ENCODE measurements at places on chromosomes 5 and 9. TPM values are rescaled to one million over a fixed set of nuclear protein-coding genes. Genes with fewer than 3 reads are reported as not detected.
A peak's percentile ranks its signal among the peaks of the same experiment; 100 is the strongest.

DNA sequence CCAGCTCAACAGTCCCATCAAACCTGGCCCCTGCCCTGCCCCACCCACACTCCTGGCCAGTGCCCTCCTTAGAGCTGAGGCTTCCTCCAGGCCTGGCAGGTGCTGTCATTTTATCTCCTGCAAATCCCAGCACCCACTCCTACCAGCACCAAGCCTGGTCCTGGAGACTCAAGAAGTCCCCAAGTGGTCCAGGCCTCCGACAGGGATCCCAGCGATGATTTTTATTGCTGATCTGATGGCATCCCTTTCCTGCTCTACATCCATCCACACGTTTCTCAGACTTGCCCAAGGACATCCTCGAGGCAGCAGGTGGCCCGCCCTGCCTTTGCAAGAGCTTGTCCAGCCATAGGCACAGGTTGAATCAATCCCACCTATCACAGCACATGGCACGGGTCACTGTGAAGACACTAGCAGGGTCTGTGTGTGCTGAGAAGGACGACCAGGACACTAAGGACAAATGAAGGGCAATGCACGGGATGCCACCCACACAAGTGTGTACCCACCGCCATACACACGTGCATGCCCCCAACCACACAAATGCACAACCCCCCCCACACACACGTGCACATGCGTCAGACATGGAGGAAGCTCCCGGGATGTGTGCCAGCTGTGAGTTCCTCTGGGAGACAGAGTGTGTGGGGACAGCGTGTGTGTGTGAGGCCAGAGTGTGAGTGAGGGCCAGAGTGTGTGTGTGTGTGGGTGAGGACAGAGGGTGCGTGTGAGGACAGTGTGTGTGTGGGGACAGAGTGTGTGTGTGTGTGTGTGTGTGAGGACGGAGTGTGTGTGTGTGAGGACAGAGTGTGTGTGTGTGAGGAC lies 62.4 kb upstream of the UBAC1 start:
- no peak overlapping the region for H3K27ac ChIP-seq
- H3K4me1 ChIP-seq, result peaks cover 17% of the 10 kb centered on the region
- H3K4me3 ChIP-seq, result no peak overlapping the region
- H3K27me3 ChIP-seq, result no peaks in the 10 kb centered on the region

DNA sequence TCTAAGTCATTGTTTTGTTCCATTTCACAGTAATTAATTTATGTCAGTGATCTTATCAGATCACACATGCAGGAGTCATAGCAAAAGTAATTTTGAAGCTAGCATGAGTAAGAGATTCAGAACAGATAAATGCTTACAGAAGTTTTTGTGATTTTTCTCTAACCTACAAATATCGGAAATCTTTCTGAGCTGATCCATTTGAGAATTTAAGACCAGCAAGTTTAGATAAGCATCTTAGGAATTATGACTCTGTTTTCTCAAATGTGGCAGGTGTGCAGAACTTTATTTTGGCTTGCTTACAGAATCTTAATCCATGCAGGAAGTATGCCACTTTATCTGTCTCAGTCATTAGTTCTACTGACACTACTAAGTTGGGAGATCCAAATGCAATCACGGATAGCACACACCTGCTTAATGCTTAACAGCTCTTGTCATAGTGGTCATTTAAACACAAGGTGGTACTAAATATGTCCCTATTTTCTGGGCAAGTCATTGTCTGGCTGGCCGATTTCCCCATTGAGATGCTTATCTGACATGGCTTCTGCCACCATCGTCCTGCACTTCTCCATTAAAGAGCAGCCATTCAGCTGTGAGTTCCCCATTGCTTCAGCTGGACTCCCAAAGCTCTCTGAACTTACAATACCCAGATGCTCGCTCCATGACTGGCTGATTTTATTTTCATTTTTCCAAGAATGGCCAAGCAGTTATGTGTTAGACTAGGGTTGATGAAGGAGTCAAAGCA lies 305.4 kb upstream of the NUDT12 start:
- H3K27me3 ChIP-seq, result no peaks in the 10 kb centered on the region

DNA sequence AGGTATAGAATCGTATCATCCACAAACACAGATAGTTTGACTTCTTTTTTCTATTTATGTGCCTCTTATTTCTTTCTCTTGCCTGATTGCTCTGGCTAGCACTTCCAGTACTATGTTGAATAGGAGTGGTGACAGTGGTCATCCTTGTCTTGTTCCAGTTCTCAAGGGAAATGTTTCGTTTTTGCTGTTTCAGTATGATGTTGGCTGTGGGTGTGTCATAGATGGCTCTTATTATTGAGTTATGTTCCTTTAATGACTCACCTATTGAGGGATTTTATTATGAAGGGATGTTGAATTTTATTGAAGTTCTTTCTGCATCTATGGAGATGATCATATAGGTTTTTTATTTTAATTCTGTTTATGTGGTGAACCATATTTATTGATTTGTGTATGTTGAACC lies 70.3 kb downstream of the ENC1 start:
- no peak overlapping the region for H3K27ac ChIP-seq
- no peaks in the 10 kb centered on the region for H3K27me3 ChIP-seq
- H3K36me3 ChIP-seq, result no peaks in the 10 kb centered on the region

GRCh38 chr5:110873773-110874437 lies 135.1 kb downstream of the SLC25A46 start:
- H3K4me3 ChIP-seq, result no peak overlapping the region
- H3K4me1 ChIP-seq, result no peaks in the 10 kb centered on the region

GRCh38 chr9:127262602-127263001 lies 2.0 kb upstream of the GARNL3 start:
- H3K4me1 ChIP-seq, result peaks cover 13% of the 10 kb centered on the region
- H3K4me3 ChIP-seq, result no peak overlapping the region
- H3K36me3 ChIP-seq, result no peaks in the 10 kb centered on the region
- no peak overlapping the region for H3K27ac ChIP-seq
- DNase-seq, result no peak

DNA sequence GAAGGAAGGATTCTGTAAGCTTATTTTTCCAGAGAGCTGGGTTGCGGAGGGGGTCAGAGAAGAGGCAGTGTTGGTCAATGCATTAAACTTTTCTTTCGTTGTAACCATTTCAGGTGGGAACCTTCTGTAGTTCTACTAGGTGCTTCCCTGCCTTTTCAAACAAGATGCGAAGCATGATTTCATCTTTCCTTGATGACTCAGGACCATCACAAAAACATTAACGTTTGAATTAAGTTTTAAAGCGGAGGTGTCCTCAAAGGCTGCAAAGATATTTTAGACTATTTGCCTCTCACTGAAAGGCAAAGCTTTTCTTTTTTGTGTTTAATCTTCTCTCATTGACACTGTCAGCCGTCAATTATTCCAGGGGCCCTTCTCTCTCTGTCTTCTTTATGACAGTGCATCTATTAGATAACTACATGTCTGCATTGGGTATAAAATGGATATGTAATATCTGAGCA lies 26.3 kb upstream of the FAT2 start:
- no peak overlapping the region for H3K27ac ChIP-seq
- DNase-seq, result no peak
- H3K4me1 ChIP-seq, result peaks cover 44% of the 10 kb centered on the region
- H3K36me3 ChIP-seq, result no peaks in the 10 kb centered on the region
- no peaks in the 10 kb centered on the region for H3K27me3 ChIP-seq
- no peak overlapping the region for H3K4me3 ChIP-seq

GRCh38 chr9:102113191-102113590 lies 374.7 kb upstream of the GRIN3A start:
- H3K4me3 ChIP-seq, result no peak overlapping the region
- H3K36me3 ChIP-seq, result no peaks in the 10 kb centered on the region
- H3K4me1 ChIP-seq, result no peaks in the 10 kb centered on the region
- no peak overlapping the region for H3K27ac ChIP-seq
- no peak for DNase-seq
- no peaks in the 10 kb centered on the region for H3K27me3 ChIP-seq

DNA sequence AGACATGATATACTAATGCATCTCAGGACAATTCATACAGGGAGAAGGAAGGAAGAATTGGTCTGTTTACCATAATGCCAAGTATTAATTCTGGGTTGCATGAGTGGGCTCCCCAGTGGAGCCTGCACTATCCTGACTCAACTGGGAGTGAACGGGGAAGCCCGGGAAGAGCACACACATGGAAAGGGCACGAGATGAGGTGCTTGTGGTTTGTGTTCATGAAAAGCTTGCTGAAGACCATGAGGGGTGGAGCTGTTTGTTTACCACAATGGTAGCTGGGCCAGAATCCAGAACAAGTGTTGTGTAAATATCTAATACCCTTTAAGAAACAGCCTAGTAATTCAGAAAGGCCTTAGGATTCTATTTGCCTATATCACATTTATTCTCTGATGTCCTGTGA lies 44.6 kb downstream of the POC5 start:
- no peaks in the 10 kb centered on the region for H3K36me3 ChIP-seq
- H3K27ac ChIP-seq, result no peak overlapping the region
- H3K4me1 ChIP-seq, result no peaks in the 10 kb centered on the region

- no peak overlapping the region for H3K27ac ChIP-seq
- H3K4me3 ChIP-seq, result no peak overlapping the region
- DNase-seq, result no peak
These were observed 21.0 kb downstream of the APC start for GRCh38 chr5:112758676-112759075.

DNA sequence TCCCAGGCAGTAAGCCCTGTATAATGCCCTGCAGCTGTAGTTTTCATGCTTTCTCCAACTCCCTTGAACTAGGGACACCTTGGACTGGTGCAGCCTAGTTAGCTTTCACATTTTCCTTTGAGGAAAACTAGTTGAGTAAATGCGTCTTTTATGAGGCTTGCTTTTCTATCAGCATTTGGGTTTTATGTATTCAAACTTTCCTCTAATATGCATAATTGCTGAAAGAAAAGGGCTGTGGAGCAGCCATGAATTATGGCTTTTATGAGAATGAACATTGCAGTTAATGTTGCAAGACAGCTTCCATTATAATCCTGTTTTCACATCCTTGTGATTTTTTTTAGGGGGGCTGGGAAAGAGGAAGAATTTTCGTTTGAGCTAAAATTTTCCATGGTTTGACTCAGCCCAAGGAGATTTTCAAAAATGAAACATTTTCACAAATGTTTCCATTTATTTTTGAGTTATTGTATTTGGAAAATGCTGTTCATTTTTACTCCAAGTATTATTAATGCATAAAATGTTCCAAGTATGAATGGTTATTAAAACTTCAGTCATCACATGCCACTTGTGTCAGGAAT lies 57.9 kb upstream of the PPP3R2 start:
- no peaks in the 10 kb centered on the region for H3K36me3 ChIP-seq
- no peak overlapping the region for H3K27ac ChIP-seq
- no peak overlapping the region for H3K4me3 ChIP-seq
- no peaks in the 10 kb centered on the region for H3K4me1 ChIP-seq

DNA sequence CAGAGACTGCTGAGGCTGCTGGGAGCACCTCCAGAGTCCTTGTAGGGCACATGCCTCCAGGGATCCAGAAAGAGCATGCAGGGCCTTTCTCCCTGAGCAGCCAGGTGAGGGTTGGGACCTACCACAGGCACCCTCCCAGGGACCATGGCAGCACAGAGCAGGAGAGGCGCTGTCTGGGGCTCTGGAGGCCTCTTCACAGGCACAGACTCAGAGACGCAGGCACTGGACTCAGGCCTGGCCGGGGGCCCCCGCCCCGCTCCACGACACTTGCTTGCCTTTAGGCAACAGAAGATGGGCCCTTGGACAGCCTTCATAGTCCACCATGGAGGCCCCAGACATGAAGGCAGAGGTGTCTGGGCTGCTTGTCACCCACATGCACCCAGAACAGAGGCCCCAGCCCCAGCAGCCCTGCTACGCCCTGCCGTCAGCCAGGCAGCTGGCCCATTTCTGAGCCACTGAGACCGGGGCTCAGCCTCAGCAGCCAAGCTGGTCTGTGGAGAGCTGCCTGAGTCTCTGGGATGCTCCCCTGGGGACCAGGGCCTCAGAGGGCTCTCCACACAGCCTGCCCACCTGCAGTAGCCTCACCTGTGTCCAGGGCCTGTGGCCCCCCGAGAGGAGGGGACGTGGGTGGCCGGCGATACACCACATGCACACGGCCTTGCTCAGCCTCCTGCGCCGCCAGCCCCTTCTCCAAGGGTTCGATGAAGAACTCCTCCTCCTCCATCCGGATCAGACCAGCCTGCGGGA lies 72.8 kb downstream of the ADAMTS2 start:
- H3K4me3 ChIP-seq, result no peak overlapping the region
- H3K27me3 ChIP-seq, result no peaks in the 10 kb centered on the region
- no peak for DNase-seq
- H3K36me3 ChIP-seq, result no peaks in the 10 kb centered on the region

- no peaks in the 10 kb centered on the region for H3K36me3 ChIP-seq
- H3K4me3 ChIP-seq, result no peak overlapping the region
- H3K27me3 ChIP-seq, result no peaks in the 10 kb centered on the region
- DNase-seq, result no peak
- no peaks in the 10 kb centered on the region for H3K4me1 ChIP-seq
These were observed 28.3 kb upstream of the NIPAL4 start for GRCh38 chr5:157431544-157432200.

DNA sequence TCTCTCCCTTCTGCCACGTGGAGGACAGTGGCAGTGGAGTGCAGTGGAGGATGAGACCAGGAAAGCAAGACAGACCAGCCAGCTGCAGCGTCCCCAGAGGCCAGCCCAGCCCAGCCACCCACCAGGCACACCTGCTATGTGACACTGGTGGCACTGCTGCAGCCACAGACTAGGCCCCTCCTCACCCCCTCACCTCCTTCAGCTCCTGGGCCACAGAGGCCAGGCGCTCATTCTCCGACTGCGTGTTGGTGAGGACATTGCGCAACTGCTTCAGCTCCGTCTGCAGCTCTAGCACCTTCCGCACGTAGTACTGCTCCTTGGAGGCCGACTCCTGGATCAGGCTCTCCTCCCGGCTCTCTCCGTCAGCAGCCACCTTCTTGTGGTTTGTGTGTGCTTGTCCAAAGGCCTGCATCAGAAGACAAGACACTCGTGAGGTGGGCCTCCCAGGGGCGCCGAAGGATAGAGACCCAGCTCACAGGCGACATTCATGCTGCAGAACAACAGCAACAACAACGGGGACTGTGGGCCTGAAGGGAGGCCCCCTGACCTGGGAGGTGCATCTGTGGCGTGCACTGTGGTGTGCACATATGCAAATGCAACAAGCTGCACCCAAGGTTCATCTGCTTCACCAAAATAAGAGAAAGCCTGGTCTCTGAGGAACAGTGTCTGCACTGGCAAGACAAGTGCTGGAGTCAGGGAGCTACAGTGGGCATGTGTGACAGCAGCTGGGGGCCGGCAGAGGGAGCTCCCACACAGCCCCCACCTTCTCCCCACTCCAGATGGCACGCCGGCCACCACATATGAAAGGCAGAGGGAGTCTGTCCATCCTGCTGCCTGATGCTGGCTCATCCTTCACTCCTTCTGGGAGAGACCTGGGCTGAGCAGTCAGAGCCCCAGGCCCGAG lies 35.5 kb downstream of the BICD2 start:
- no peak overlapping the region for H3K4me3 ChIP-seq
- no peak overlapping the region for H3K27ac ChIP-seq
- peaks cover 43% of the 10 kb centered on the region for H3K4me1 ChIP-seq

GRCh38 chr5:166719991-166720390 lies 1571.5 kb upstream of the WWC1 start:
- H3K27me3 ChIP-seq, result no peaks in the 10 kb centered on the region
- H3K27ac ChIP-seq, result no peak overlapping the region

- H3K27ac ChIP-seq, result peak overlapping the region; percentile 73
- H3K4me1 ChIP-seq, result peaks cover 41% of the 10 kb centered on the region
- H3K36me3 ChIP-seq, result no peaks in the 10 kb centered on the region
These were observed 37.4 kb downstream of the CPEB4 start for GRCh38 chr5:173925449-173926071.

The SAXO1 gene
- not detected for total RNA-seq

The PCDHGA2 gene
- 6.1 TPM for total RNA-seq

The UGT3A2 gene
- not detected for total RNA-seq

The CFAP90 gene
- total RNA-seq, result 2.5 TPM

The PLPPR1 gene
- not detected for total RNA-seq

The LCN1 gene
- not detected for total RNA-seq

The CTNND2 gene
- 1.7 TPM for total RNA-seq

The TIMD4 gene
- total RNA-seq, result not detected

The TEK gene
- 12.5 TPM for total RNA-seq

The TAF11L6 gene
- total RNA-seq, result not detected

The OLFM1 gene
- total RNA-seq, result 39.0 TPM

The TMOD1 gene
- 21.1 TPM for total RNA-seq

The FBP1 gene
- 1.7 TPM for total RNA-seq

The INSL4 gene
- not detected for total RNA-seq

The MRNIP gene
- total RNA-seq, result 53.8 TPM

Data from vagina (tissue), 2 donors.